EL (cell line): ENCODE measurements at places on chromosomes 16 and 17.
A peak's percentile ranks its signal among the peaks of the same experiment; 100 is the strongest.

- DNase-seq, result no peak
Measured at GRCh38 chr16:49382916-49383315, 9.3 kb downstream of the C16orf78 start.

DNA sequence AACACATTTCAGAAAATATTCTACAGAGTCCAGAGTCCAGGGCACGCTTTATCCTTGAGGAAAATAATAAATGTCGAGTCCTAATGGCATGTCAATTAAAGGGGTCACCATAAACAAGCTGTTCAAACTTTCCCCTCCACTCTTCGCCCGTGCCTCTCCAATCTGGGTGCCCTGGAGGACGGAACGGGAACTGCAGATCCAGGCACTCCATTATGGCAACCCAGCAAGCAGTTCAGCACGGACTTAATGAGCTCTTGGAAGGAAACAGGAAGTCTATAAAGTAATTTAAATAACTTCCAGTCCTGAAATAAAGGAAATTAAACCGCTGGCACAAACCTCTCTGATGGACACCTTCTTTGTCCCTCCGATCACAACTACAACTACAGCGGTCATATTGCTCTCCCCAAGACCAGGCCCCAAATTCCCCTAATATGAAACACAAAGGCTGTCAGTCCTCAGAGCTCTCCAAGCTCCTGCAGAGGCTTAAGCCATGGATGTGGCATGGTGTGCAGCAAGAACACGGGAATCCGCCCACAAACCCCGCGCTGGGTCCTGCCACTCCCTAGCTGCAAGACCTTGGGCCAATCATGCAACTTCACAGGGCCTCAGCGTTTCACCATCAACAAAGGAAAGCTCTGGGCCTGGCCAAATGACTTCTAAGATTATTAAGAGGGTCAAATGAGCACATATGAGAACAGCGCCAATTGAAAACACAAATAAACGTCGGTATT is 52.6 kb downstream of the ZFHX3 start:
- DNase-seq, result no peak

- no peak for DNase-seq
Measured at GRCh38 chr17:42891539-42892152, 9.0 kb upstream of the G6PC1 start.

DNA sequence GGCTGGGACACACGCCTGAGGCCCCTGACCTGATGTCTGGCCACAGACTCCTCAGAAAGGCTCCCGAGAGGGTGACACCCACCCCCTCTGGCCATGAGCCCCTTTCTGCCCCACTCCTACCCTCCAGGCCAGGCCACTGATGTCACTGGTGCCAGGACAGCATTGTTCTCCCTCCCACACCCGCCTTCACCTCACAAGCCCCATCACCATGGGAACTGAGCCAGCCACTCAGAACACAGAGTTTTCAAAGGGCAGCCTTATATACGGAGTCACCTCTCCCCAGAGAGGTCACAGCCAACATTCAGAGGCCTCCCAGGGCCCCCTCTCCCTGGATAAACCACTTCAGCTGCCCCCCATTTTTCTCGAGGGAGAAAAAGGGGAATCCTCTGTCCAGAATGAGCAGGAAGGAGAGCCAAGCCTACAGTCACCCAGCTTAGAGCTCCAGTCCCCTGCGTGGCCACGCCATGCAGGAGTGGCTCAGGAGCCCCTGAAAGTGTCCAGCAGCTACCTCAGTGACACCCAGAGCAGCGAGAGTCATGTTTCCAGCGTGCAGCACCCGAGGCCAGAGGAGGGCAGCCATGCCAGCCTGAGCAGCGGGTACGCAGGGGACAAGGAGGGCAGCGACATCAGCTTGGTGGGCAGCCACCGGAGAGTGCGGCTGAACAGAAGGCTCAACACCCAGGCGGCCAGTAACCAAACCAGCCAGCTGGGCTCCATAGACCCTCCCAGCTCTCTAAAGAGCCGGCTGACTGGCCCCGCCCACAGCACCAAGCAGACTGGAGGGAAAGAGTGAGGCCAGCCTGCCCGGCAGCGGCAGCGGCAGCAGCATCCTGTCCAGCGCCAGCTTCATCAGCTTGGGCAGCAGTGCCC is at the start of gene C16orf82:
Gene C16orf82 (plus strand): TSS at position 260 of the 870 bp plus-strand sequence.
- no peak for DNase-seq

- DNase-seq, result no peak
Measured at GRCh38 chr17:10812674-10813073, 8.8 kb upstream of the TMEM238L start.

DNA sequence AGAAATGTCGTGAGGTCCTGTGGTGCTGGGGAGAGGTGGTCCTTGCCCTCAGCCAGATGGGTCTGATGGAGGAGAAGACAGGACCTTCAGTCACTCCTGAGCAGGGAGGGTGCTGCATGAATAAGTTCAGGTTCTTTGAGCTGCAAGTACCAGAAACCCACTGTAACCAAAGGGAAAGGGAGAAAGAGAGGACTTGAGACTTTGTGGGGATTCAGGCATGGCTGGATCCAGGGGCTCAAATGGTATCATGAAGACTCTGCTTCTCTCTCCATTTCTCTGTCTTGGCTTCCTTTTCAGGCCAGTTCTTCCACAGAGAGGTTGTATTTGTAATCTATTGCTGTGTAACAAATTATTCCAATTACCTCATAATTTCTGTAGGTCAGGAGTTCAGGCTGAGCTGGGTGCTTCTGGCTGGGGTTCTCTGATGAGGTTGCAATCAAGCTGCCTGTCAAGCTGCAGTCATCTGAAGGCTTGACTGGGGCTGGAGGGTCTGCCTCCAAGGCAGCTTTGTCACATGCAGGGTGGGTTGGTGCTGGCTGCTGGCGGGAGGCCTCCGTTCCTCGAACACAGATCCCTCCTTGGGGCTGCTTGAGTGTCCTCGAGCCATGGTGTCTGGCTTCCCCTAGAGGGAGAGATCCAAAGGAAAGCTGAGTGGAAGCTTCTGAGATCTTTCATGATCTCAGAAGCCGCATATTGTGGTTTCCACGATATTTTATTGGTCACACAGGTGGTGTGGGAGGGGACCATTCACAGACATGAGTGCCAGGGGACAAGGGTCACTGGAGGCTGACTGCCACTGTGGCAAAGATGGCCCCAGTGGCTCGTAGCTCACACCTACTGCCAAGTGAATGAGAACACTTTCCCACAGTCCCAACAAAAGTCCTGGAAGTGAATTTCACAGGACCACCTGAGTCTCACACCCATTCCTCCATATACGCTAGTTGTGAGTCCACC is 5.9 kb upstream of the ADCY7 start:
- no peak for DNase-seq

GRCh38 chr17:81448442-81448841 is 53.2 kb downstream of the BAHCC1 start:
- no peak for DNase-seq

GRCh38 chr17:19298569-19299213 is 61.5 kb downstream of the EPN2 start:
- DNase-seq, result no peak

DNA sequence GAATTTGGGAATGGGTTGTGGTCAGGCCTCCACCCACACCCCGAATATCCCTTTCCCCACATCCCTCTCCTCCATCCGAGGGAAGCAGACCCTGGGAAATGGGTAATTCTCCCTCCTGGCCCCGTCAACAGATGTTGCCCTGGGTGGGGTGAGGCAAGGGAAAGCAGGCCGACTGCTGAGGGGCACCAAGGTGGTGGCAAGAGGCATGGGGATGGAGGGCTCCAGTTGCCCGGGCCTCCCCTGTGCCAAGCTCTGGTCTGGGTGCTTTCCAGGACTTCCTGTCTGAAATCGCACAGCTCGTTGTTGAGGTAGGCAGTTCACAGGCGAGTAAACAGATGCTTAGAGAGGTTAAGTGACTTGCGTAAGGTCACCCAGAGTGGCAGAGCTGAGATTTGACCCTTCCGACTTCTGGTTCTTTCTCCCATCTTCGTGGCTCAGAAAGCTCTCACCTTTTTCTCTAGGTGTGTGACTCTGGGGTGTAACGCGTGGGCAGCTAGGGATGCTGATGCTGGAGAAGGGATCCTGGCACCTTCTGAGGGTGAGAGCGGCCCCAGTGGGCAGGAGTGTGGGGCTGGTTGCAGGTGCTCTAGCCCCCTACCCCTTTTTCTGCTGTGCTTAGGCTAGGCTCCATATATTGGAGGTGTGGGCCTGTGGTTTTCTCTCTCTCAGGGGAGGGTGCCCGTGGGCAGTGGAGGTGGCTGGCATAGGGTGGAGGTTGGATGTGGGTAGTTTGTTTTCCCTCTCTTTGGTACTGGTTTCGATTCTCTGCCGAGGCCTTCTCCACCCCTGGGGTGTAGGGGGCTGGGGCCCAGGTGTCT is 17.2 kb downstream of the RARA start:
- no peak for DNase-seq

DNA sequence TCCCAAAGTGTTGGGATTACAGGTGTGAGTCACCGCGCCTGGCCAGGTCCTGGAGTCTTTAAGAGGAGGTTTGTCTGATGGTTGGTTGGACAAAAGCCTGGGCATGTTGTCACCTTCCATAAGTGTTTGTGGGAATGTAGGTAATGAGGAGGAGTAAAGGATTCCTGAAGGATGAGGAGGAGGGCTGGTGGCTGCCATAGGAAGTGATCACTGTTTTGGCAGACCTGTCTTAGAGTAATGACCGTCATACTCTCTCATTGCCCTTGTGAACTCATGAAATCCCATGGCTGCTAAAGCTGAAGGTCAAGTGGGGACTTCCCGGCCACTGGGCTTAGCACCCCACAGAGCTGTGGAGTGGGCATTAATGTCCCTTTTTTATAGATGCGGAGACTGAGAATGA is 40.5 kb downstream of the TENT4B start:
- peak; percentile 45 for DNase-seq

GRCh38 chr17:38746849-38747462 is 1.2 kb downstream of the PCGF2 start:
- DNase-seq, result no peak

DNA sequence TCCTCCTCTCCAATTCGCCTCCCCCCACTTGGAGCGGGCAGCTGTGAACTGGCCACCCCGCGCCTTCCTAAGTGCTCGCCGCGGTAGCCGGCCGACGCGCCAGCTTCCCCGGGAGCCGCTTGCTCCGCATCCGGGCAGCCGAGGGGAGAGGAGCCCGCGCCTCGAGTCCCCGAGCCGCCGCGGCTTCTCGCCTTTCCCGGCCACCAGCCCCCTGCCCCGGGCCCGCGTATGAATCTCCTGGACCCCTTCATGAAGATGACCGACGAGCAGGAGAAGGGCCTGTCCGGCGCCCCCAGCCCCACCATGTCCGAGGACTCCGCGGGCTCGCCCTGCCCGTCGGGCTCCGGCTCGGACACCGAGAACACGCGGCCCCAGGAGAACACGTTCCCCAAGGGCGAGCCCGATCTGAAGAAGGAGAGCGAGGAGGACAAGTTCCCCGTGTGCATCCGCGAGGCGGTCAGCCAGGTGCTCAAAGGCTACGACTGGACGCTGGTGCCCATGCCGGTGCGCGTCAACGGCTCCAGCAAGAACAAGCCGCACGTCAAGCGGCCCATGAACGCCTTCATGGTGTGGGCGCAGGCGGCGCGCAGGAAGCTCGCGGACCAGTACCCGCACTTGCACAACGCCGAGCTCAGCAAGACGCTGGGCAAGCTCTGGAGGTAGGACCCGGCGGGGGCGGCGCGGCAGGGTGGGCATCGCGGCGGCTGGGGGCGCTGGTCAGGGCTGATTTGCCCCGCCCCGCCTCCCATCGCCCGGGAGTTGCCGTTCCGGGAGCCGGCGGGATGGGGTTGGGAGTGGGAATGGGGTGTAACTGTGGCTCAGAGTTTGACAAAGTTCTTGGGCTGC is 567 bp downstream of the SOX9 start:
- DNase-seq, result peak; percentile 66

DNA sequence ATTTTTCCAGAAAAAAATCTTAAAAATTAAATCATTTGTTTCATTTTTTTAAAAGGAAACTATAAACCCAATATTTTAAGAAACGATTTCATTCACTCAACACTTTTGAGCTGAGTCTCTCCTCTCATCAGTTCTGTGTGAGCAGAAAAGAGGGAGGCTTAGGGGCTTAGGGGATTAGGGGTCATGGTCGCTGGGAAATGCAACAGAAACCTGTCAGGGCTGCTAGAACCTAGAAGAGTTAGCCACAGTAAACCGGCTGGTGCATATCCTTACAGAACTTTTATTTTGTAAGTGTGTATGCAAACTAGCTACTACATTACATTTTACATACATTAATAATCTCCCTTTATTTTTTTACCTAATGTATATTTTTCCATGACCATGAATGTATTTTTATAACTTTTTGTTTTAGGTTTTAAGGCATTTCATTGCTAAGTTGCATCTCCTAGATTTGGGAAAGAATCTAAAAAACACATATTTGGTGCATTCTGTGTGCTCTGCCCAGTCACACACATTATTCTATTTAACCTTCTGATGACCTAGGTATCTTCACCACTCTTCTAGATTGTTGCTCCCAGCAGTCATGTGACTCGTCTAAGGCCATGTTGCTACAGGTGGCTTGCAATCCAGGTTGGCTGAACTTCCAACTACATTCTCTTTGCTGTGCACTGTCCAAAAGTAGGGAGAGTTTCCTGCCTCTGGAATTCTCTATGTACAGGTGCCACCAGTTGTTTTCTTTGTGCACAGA is 24.4 kb downstream of the TBC1D3B start:
- no peak for DNase-seq

DNA sequence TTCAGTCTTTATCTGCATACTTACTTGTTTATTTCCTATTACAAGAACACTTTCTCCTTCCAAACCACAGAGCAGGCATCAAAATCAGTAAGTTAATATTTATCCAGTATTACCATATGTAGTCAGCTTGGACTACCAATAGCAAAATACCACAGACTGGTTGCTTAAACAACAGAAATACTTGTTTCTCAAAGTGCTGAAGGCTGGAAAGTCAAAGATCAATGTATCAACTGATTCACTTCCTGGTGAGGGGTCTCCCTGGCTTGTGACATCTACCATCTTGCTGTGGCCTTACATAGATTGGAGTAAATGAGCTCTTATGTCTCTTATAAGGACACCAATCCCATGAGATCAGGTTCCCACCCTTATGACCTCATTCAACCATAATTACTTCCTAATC is 2.6 kb downstream of the STXBP4 start:
- no peak for DNase-seq

DNA sequence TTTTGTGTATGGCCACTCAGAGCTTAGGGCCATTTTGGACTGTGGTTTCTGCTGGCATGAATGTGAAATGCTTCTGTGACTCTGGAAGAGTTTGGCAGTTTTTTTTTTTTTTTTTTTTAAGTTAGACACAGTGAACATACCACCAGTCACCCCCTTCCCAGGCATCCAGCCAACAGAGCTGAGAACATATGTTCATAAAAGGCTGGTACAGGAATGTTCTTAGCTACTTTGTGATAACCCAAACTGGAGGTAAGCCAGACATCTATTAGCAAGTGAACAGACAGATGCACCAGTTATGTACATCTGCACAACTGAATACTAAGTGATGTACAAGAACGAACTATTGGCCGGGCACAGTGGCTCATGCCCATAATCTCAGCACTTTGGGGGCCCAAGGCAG is 92.7 kb downstream of the ABCC1 start:
- DNase-seq, result peak; percentile 89

GRCh38 chr16:29698042-29698441 is 19.1 kb downstream of the QPRT start:
- no peak for DNase-seq
